ENCODE measurements at places on chromosomes 13 and 19. TPM values are rescaled to one million over a fixed set of nuclear protein-coding genes. Genes with fewer than 3 reads are reported as not detected.

Gene SLC10A2
- not detected for total RNA-seq

Gene CAMSAP3
- total RNA-seq = 10.6 TPM

Gene PTH2
- total RNA-seq = 6.2 TPM

Gene HS6ST3
- total RNA-seq = 0.81 TPM

Gene SLC7A10
- total RNA-seq = not detected

DNA sequence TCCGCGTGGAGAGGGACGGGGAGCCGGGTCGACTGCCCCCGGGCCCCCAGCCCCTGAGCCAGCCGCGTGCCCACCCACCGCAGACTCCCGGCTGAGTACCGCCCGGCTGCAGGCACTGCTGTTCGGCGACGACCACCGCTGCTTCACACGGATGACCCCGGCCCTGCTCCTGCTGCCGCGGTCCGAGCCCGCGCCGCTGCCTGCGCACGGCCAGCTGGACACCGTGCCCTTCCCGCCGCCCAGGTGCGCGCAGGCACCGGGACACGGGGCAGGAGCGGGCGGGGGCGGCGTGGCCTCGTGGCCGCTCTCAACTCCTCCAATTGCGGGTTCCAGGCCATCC, 1.6 kb downstream of the AMH start:
- DNase-seq = no peak

DNA sequence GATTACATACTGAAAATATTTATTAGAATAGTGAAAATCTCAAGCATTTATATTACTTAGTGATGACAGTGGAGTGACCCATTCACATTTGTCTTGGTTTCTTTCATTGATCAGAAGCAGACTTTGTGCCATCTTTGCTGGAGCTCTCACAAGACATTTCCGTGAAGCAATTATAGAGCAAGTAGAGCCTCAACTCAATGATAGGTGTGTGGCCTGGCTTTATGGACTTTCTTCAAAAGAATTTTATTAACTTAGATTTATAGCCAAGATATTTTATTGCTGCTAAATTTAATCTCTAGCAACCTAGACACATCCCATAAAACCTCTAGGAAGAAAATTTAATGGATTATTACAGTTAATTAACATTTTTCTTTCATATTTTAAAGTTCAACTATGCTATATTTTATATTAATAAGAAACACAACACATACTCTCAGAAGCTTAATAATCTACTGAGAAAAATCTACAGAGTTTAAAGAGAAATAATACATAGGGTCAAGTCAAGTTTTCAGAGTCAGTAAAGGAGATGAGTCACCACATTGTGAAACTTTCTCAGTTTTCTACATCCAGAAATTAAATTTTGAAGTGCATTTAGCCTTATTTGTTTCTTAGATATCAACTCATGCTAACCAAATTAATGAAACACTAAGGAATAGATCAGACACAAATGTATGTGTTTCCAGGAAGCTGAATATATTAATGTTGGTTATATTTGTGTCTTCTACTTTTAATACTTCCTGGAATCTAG, 160.5 kb downstream of the LACC1 start:
- peak; percentile 60 for DNase-seq

- DNase-seq = no peak
These were observed 137.1 kb downstream of the SLC7A1 start for GRCh38 chr13:29458419-29458818.

DNA sequence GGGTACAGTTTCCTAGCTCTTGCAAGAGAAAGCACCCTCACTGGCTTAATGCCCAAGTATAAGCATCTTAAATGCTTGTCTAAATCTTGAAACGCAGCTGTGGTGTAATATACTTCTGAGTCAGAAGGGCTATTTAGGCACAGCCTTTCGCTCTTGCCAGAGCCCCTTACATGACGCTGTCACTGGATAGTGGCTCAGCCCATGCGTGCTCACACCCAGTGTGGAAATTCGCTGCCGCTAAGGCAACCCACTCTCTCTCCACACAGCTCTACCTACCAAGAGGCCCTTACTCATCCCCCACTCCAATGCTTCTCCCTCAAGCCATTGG, 24.0 kb downstream of the UQCRFS1 start:
- DNase-seq = no peak

- DNase-seq = no peak
These were observed 79.3 kb downstream of the GPC6 start for GRCh38 chr13:93305886-93306285.

DNA sequence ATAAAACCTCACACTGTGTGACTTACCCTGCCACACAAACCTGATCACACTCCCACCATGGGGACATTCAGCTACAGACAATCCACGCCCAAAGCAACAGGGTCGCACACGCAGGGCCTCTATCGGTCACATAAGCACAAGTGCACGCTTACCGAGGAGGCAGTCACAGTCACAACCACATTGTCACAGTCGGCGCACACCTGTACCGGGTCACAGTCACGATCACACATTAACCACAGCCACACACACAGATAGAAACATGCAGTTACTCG, 579 bp downstream of the ZNF566 start:
- DNase-seq = no peak

All from cardiac muscle cell (in vitro differentiated cells and primary cell).